GM12865 (cell line): ENCODE measurements at places on chromosomes 5 and 9.

GRCh38 chr5:54689411-54690251 is 172.1 kb downstream of the SNX18 start:
- DNase-seq, result no peak

- DNase-seq, result no peak
These were observed 43.7 kb downstream of the ZNF366 start for GRCh38 chr5:72463449-72464052.

DNA sequence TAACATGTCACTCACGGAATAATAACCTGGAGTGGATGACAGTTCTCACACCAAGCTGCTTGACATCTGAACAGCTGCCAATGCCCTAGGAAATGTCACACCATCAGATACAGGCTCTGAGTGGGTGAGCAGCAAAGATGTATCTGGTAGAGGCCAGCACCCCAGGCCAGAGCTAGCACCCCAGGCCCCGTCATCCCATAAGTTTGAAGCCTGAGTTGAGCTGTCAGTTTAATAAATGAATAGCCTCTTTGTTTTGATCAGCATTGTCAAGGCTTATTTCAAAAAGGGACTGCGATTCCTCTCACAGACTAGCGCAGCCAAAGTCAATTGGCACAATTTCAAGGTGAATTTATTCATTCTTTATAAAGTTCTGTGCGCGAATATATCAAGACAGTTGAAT is 1327.1 kb downstream of the MAT2B start:
- no peak for DNase-seq

DNA sequence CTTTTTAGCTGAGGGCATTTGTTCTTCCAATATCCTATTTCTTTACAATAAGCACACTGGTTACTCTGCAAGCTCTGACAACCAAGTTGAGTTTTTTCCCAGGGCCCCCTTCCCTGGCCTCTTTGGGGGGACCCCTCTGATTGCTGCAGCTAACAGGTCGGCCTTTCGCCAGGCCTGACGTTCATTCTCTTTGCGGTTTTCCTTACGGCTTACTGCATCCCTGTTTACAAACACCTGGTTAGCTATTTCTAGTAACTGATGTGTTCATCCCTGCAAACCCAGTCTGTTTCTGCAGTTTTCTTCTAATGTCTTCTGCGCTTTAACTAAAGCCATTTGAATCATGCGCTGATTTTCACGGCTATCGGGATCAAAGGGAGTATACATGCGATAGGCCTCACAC is 37.5 kb upstream of the PPP1R26 start:
- no peak for DNase-seq

DNA sequence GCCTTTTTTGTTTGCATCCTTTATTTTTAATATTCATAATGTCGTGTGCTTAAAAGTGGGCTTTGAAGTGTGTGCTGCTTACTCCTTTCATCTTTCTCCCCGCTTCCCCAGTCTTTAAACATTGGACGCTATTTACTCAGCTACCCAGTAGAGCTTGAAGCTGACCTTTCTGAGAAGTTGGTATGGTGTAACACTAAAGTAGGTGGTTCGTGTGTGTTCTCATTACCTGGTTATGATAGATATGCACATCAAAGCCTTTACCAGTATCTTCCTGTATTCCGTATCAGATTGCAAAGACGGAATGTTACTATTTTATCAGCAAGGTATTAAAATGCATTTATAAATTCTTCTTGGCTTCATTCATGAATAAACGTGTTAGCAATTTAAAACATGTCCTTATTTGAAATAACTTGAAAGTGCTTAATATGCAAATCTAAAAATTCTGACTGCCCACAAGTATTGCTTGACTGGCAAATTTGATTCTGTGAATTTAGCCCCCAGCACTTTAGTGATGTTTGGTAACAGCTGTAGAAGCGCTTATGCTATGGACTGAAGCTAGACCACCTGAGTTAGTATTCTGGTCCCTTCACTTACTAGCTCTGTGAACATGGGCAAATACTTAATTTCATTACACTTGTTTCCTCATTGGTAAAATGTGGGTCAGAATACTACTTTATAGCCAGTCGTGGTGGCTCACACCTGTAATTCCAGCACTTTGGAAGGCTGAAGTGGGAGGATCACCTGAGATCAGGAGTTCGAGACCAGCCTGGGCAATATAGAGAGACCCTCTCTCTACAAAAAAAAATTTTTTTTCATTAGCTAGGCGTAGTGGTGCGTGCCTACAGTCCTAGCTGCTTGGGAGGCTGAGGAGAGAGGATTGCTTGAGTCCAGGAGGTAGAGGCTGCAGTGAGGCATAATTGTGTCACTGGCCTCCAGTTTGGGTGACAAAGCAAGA is 1.7 kb downstream of the RRAGA start:
- DNase-seq, result no peak

GRCh38 chr9:109414125-109414785 is 83.9 kb downstream of the PTPN3 start:
- peak; percentile 55 for DNase-seq

DNA sequence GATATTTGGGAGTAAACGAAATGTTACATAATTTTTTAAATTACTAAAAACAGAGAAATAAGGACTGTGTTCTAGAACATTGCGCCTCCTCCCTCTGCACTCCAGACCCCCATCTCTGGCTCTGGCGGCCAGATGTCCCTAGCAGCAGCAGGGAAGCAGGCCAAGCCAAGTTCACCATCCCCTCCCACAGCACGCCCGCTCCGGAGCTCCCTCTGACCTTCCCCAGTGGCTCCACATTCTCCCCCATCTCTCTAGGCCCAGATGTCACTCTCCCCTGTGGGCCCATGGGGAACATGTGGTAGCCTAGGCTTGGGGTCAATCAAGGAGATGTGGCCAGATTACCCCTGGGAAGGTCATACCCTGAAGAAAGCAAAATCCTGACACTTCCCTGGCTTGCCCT is 6.3 kb upstream of the WNK2 start:
- no peak for DNase-seq

DNA sequence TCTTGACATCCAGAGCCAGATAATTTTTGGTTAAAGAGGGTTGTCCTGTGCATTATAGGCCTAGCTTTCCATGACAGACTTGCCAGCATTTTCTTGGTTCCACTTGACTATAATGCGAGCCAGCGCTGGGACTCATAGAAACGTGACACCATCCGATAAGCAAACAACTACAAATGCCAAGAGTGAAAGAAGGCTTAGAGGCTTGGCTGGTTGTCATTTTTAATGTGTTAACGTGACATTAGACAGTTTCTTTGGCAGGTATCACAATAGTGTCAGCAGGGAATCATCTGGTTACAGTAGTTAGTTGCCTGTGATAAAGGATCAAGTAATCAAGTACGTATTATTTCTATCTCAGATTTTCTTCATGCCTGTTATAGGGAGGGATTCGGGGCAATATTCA is 20.0 kb upstream of the LIFR start:
- no peak for DNase-seq

DNA sequence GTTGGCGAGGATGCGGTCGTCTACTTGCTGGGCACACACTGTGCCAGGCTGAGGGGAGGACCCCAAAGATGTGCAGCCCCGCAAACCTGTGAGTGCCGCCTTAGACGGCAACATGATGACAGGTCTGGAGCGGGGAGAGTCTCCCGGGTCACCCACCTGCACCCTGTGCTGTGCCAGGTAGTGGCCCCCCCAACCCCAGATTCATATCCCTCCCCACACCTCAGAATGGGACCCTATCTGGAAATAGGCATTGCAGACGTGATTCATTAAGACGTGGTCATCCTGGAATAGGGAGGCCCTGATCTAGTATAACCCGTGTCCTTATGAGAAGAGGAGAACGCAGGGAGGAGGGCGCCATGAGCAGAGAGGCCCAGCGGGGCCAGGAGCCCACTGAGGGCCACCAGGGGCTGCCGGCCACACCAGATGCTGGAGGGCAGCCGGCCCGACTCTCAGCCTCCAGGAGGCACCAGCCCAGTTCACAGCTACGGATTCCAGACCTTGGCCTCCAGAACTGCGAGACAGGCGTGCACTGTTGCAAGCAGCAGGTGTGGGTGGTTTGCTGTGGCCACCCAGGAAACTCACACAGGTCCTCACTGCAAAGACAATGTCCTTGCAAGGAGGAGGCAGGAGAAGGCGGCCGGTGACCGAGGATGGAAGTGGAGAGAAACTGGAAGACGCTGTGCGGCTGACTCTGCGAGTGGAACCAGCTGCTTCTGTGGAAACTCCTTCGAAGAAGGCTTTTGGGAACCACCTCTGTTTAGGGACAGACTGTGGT is 131.9 kb upstream of the LPCAT1 start:
- DNase-seq, result no peak

DNA sequence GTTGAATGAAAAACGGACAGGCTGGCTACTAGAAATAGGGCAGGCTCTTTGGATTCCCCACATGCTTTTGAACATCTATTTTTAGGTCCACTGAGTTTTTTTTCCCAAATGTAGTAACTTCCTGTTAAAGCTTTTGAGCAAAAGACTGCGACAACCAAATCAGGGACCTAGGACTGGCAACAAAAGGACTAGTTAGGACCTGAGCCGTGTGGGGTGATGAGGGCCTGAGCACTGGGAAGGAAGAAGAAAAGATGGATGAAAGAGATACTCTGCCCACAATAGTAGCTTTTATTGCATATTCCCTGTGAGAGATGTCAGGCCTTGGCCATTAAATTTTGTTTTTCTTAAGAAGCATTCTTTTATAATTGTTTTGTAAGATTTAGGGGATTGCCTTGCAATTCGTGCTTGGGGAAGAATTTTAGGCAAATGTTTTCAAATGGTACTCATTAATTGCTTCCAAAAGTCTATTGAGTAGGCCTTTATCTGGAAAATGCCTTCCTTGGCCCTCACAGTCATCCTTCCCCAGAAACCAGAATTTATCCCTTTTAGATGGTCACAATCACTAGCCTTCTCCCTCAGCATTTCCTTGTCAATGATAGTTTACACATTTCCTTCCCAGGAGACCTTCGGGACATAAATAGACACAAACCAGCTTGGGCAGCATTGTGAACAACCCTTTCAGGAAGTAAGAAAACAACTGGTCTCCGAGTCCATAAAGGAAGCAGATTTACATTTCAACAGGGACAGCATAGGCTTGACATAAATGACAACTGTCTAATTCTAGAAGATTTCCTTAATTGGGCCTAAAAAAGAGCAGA is 166.5 kb downstream of the RMI1 start:
- no peak for DNase-seq

DNA sequence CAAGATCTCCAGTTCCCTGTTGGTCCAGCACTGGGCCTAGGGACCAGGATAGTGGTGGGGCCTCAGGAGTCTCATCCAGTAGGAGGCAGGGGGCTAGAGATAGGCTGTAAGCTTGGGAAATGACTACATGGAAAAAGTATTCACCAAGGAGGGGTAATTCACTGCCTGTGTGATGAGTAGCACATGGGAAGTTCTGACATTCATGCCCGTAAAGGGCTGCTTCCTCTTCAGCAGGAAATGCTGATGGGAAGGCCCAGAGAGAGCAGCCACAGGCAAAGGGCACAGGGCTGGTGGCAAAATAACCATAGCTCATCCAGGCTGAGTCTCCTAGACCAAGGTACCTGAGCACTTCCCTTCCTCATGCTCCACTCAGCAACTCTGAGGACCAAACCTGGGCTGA is 23.1 kb upstream of the FRRS1L start:
- DNase-seq, result no peak

DNA sequence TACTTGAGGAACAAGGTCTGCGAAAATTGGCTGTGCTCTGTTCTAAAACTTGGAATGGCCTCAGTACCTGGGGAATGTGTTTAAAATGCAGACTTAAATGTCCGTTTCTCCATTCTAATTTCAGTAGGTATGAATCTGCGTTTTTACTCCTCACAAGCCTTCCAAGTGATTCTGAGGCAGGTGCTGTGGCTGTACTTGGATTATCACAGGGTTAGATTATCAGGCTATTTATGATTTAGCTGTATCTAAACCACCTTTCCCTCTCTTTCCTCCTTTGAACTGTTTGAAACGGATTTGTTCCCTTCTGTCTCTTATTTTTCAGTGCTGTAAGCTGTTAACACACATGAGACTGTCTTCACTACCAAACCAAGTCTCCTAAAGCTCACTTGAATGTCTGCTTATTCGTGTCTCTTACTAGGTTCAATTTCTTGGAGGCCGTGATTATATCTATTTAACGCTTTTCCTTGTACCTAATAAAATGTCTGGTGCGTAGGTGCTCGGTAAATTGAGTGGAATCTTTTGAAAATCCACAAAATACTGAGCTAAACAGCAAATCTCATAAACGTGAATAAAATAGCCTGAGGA is 714 bp upstream of the CETN3 start:
- DNase-seq, result no peak

GRCh38 chr5:136076067-136076466 is 47.3 kb downstream of the TGFBI start:
- DNase-seq, result no peak

DNA sequence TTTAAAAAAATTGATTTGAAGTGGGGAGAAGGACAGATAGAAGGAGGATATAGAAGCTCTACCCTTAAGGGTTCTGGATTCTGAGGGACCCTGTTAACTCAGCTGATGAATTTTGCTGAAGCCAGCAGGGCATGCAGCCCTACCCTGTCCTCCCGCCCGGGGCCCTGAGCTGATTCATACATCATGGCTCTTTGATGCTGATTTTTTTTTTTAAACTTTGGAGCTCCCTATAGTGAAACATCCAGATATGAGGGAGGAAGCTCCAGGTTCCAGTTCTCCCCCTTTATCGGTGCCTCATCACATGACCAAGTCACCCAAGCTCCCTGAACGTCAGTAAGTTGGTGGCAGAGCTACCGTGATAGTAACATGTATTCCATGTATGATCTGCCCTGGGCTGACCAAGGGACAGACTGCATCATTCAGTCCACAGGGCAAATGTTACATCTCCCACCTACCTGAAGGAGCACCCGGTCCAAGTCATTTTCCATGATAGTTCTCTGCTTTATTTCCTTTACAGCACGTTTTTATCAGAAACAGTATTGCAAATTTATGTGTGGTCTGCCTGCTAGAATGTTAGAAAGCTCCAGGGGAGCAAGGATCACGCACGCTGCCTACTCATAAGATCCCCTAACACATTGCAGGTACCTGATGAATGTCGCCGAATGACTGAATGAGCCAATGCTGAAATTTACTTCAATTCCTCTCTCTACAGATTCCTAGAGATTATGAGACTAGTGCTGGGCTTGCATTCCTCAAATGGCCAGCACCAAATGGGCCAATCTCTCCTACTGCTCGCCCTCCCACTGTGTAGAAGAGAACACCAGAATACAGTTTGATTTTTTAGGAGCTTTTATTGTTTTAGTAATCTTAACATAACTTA is 25.9 kb downstream of the SPARC start:
- no peak for DNase-seq

GRCh38 chr5:96093890-96094381 is 132.3 kb upstream of the ELL2 start:
- DNase-seq, result no peak

DNA sequence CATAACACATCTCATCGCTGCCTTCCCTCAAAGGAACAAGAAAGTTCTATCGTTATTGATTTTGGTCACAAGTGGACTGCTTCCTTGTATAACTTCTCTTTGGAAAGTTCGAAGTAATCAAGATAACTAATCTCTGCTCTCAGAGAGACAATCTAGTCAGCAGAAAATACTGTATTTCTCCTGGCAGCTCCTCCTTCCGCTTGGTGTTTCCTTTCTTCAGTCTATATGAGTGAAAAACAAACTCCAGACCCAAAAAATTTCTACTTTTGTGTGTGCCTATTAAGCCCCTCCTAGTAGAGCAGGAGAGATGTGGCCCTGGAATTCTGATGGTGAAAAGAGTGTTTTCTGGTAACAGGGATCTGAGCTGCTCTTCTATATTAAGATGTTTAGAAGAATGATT is 24.5 kb downstream of the OSTF1 start:
- DNase-seq, result no peak
